Eye (tissue), 1 donor: ENCODE measurements at places on chromosomes 11 and 22.

DNA sequence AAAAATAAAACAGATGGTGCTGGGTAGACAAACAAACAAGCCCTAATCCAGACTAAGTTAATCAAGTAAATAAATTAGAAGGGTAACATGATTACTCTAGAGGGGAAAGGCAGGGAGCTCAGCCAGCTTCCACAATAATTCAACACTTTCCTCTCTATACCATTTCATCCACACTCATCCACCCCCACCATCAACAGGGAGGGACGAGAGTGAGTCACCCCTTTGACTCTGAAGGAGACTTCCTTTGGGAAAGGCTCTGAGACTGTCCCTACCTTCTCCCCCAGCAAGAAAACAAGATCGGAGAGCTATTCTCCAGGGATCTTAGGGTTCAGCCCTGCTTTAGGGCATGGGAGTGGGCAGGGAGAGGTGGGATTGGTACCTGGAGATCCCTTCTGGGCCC, 33.1 kb downstream of the TRIM66 start:
- DNase-seq: no peak

DNA sequence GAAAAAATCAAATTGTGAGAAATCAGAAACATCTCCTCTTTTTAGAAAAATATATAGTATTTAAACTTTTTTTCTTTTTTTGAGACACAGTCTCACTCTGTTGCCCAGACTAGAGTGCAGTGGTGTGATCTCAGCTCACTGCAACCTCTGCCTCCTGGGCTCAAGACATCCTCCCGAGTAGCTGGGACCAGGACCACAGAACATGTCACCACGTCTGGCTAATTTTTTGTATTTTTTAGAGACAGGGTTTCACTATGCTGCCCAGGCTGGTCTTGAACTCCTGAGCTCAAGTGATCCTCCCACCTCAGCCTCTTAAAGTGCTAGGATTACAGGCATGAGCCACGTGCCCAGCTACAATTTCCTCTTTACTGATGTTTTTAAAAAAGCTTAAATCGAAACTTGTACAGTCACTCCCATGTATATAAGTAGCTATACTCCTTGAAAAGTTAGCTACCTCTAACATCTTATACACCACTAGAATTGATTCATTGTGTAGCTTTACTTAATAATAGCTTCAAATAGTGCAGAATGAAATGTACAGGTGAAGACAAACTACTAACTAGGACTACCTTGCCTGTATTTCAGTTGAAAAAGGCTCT, 10.3 kb downstream of the EIF4G2 start:
- DNase-seq: no peak

GRCh38 chr11:93330446-93330984, at the start of gene DEUP1:
Gene DEUP1, plus strand, starts transcription at chr11:93330742. Its CDS starts 1,518 bp downstream, at chr11:93332260.
- peak; percentile 85 for DNase-seq

- DNase-seq: no peak
Observed at GRCh38 chr22:21937041-21937820, 15.4 kb downstream of the PPM1F start.

DNA sequence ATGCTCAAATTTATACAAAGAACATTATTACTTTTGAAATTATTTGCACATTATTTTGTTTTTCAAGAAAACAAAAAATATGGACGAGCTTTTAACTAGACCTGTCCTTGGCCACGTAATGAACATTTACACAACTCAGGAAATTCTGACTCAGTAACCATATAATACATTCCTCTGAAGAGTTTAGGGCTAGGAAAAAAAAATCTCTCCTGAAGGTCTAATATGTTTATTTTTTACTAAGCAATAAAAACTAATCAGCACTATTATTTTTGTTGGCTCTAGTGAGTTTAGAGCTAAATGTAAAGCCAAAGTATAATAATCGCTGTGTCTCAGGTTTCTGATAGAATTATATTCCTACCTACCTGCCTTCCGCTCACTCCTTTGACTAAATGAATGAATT, 187.5 kb downstream of the SWAP70 start:
- no peak for DNase-seq

DNA sequence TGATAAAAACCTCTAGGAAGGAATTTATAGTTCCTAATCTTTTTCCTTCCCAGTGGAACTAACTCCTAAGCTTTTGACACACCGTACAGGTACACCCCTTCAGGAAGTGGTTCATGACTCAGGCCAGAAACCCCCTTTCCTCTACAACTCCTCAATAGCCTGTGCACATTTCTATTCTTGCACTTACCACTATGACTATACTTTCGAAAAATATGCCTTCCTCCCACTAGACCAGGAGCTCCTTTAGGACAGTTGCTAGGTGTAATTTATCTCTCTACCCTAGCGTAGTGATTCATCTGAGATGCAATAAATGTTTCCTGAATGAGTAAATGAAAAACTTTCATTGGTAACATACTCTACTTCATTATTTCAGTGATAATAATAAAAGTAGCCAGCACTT, 14.5 kb downstream of the MAP6 start:
- no peak for DNase-seq

DNA sequence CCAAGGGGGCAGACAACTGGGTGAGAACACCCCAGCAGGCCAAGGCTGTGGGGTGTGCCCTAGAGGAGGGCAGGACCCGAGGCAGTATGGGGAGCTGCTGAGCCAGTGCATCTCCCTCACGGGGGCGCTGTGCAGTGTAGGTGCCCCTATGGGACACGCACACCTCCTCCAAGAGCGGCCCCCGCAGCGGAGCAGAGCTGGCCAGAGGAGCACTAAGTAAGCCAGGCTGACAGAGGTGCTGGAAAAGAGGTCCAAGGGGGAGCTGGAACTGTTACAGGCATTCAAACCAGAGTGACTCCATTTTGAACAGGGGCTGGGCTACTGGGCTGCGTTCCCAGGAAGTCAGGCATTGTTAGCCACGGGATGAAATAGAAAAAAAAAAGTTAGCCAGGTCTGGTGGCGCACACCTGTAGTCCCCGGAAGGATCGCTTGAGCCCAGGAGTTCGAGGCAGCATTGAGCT, 41.8 kb downstream of the TST start:
- DNase-seq: peak; percentile 45

- no peak for DNase-seq
Observed at GRCh38 chr11:88569342-88569741, 231.8 kb upstream of the CTSC start.

DNA sequence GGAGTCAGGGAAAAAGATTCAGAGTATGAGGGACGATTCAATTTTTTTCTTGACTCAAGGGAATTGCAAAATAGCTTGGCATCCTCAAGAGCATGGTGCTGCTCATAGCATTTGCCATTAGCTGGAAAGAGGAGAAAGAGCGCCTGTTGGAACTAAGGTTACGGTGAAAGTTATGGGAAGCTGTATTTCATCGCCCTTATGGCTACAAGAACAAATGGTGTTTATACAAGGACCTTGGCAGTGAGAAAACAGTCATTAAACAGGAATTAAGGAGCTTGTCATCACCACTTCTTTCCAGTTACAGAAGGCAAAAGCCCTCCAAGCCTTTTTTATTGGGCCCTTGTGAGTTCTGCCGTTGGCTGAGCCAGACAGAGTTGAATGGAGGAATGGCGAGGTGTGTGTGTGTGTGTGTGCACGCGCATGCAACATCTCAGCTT, 74.2 kb downstream of the ALX4 start:
- DNase-seq: no peak

GRCh38 chr11:47724041-47724729, 9.0 kb upstream of the AGBL2 start:
- DNase-seq: no peak

- no peak for DNase-seq
Observed at GRCh38 chr22:28909375-28909774, 26.0 kb downstream of the ZNRF3 start.

DNA sequence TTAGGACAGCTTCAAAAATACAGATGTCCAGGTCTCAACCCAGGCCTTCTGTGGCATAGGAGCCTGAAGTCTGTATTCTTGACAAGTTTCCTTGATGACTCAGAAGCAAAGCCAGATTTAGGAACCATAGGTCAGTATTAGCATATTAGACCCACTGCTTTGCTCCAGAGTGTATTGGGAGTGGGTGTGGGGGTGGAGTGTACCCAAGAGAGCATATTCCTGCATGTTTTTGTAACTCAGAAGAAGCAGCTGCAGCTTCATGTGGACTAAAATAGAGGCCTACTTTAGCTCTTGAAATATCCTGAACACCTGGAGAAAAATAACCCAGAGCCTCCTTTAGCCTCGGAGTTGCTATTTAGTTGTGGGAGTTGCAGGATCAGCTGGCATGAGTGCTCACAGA, 106.7 kb downstream of the CCDC81 start:
- DNase-seq: no peak

DNA sequence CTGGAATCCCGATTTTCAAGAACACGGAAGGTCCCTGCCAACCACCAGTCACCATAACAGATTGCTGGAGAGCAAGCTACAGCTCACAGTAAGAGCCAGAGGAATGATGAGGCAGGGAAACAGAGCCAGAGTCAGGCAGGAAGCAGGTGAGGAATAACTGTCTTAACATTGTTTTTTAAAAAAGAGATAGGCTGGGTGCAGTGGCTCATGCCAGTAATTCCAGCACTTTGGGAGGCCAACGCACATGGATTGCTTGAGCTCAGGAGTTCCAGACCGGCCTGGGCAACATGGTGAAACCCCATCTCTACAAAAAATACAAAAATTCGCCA, 13.5 kb upstream of the CASTOR1 start:
- DNase-seq: no peak

DNA sequence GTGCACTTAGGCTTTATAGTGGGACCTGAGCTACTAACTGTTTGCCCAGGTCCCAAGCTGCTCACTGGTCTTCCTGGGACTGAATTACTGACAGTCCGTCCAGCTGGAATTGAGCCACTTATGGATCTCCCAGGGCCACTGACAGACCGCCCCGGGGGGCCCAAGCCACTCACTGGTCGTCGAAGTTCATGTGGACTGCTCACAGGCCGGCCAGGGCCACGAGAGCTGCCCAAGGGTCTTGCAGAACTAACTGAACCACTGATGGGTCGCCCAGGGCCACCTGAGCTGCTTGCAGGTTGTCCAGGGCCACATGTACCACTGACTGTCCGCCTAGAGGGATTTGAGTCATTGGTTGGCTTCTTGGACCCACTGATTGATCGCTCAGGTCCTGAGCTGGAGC, 15.1 kb downstream of the MISFA start:
- DNase-seq: no peak

DNA sequence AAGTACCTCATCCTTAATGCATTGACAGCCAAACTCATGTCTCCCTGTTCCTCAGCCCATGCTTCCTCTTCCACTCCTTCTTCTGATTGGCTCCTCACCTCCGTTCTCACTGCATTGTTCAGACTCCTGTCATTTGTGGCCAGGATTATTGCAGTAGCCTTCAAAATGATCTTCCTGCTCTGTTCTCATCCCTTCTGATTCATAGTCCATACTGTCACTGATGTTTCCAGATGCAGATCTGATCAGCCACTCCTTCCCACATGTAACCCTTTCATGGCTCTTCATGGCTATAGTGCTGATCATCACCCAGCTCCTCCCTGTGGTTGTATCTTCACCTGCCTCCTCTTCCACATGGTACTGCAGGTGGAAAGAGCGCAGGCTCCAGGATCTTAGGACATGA, 71.7 kb downstream of the DEPDC5 start:
- no peak for DNase-seq

GRCh38 chr11:104526006-104526405, 362.1 kb upstream of the PDGFD start:
- DNase-seq: no peak

DNA sequence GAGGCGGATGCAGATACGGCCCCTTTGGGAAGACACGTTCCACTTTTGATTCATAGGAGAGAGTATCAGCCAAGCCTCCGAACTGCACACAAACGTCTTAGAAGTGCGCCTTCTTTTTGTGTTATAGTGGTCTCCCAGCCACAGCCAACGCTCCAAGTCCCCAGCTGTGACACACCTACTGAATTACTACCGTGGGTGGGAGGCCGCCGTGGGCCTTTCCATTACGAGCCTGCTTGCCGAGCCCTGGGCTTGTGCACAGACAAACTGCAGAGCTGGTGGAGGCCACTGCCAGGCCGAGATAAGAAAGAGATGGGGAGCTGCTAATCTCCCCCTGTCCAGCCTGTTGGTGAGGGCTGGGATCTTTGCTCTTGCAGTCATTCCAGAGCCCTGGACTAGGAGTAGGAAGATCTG, 761 bp downstream of the HMBS start:
- no peak for DNase-seq

GRCh38 chr11:9642894-9643293, 21.0 kb upstream of the SWAP70 start:
- no peak for DNase-seq

- DNase-seq: no peak
Observed at GRCh38 chr11:32446227-32446626, 10.9 kb upstream of the WT1 start.

- no peak for DNase-seq
Observed at GRCh38 chr11:85947431-85948272, 92.5 kb downstream of the CCDC83 start.

DNA sequence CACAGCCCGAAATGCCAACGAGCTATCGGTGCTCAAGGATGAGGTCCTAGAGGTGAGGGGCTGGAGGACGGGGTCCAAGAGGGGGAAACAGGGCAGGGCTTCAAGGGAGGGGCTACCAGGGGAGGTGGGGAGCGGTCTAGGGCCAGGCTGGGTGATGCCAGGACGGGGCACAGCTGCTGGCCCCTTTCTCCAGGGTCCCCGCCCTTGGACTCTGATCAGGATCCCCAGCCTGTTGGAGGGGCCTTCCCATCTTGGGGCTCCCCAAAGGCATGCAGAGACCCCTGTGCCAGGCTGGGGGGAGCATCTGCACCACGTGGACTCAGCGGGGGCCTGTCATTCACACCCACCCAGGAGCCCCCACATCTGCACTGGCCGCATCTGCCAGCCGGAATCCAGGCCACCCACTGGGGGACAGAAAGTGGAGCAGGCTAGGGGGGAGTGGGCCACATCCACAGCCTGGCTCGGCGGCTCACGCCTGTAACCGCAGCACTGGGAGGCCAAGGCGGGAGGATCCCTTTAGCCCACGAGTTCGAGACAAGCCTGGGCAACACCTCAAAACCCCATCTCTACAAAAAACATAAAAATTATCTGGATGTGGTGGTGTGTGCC, 18.9 kb downstream of the EPS8L2 start:
- no peak for DNase-seq

DNA sequence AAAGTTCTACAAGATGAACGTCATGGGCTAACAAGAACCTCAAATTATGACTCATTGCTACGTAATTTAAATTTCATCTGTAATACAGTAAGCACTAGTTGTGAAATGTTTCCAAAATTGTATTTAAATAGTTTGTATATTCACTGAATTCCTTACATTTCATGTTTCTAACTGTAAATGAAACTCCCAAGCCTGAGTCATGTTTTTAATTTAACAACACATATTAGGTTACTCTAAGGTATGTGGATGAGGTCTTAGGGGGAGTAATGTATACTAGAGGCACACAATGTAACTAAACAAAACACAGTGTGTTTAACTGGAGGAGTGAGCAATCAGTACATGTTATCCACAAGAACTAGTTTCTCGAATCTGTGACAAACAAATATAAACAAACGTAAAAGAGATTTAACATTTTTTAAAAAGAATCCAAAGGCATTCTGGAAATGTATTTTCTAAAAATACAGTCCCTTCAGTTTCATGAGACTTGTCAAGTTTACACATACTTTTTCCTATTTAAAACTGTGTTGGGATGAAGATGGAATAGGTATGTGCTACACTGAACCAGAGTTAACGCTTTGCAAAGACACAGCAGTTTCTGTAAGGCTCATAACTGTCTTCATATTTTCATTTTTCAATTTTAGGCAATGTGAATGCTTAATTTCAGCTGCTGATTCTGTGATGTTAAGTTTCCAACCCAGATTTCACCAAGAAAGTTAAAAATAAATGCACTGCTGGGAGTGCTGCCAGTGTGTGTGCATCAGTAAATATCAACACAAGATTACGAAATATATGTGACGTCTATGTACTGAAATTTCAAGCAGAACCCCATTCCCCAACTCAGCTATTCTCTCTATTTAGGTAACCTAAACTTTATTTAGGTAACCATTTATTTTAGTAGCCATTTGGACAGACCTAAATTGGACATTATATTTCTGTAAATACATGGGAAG, 52.6 kb downstream of the PITPNB start:
- DNase-seq: no peak
